ENCODE measurements at places on chromosomes 5 and 9.

DNA sequence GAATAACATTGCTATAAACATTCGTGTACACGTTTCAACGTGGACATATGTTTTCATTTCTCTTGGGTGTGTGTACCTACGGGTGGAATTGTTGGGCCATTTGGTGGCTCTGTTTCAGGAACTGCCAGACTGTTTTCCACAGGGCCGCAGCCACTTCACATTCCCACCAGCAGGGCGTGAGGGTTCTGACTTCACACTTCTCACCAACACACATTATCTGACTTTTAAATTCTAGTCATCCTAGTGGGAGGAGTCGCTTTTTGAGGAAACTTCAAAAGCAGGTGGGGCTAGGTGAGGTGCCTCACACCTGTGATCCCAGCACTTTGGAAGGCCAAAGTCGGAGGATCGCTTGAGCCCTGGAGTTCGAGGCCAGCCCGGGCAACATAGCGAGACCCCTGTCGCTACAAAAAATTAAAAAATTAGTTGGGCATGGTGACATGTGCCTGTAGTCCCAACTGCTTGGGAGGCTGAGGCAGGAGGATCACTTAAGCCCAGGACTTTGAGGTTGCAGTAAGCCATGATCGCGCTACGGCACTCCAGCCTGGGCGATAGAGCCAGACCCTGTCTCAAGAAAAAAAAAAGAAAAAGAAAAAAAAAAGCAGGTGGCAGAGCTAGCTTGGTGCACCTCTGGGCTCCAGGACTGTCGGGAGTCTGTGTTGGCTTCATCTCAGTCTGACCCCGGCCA lies 28.5 kb downstream of the TSPAN17 start:
- no peak for DNase-seq

- no peak for DNase-seq
These were observed 478.8 kb downstream of the CETN3 start for GRCh38 chr5:89930591-89931392.

- DNase-seq, result no peak
These were observed 23.6 kb downstream of the ATG10 start for GRCh38 chr5:81995407-81995806.

DNA sequence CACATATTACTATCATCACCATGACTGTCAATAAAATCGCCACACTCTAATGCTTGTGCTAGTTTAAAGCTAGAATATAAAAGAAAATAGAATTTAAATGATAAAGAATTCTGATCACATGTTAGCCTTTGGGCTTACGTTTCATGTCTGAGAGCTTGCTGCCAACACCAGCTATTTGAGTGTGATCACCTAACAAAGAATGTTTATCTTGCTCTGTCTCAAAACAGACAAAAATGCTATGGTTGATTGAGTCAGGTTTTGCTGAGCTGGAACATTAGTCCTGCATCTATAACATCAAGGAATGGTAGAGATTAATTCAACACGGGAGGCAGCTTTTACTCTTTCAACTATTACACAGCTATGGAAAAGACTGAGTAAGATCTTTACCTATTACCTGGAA lies 50.7 kb downstream of the MSX2 start:
- no peak for DNase-seq

- DNase-seq, result no peak
These were observed 211.2 kb downstream of the MEF2C start for GRCh38 chr5:88671505-88672499.

DNA sequence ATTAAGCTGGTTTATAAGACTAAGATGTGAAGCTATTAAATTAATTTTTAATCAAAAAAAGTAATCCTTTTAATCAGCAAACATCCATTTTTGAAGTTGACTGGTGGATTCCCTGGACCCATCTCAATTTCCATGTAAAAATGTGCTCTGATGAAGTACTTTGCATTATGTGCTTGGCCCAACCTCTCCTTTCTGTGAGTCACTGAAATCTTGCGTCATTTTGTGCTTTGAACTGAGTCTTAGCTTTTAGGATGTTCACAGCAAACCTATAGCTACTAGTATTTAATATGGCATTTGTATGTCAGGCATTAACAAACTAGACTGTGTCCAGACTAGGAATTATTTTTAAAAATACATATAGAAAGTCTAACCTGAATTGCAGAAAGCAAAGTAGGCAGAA lies 55.0 kb upstream of the CDH12 start:
- no peak for DNase-seq

- DNase-seq, result no peak
These were observed 42.7 kb downstream of the ASS1 start for GRCh38 chr9:130487500-130487899.

DNA sequence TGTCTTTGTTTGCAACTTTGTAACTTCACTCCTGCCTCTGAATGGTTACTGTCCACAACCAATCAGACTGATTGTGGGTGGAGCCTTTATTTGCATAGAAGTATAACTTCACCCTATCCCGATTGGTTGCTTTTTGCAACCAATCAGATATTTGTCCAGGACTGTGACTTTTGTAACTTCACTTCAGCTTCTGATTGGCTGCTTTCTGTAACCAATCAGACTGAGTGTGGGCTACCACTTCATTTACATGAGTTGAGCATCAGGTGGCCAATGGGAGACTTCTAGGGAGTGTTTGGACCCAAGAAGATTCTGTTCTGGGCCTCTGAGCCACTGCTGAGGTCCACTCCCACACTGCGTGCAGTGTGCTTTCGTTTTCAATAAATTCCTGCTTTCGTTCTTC lies 1810.7 kb upstream of the CDH6 start:
- DNase-seq, result no peak

- DNase-seq, result no peak
These were observed 405.6 kb downstream of the BRINP1 start for GRCh38 chr9:118963674-118964073.

DNA sequence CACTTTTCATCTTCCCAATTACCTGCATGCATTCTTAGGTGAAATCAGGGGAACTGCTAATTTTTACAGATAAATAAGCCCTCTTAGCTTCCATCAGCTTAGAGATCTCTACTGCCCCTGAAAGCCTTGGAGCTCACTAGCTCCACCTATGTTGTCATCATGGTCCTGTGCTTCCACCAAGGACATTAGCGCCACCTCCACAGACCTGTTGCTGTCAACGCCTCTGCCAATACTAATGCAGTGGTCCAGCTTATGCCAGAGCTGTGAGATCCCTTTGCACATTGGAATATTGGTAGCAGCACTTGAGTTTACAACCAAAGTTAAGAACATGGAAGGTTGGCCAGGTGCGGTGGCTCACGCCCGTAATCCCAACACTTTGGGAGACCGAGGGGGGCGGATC lies 7.7 kb upstream of the SHISAL2B start:
- no peak for DNase-seq

DNA sequence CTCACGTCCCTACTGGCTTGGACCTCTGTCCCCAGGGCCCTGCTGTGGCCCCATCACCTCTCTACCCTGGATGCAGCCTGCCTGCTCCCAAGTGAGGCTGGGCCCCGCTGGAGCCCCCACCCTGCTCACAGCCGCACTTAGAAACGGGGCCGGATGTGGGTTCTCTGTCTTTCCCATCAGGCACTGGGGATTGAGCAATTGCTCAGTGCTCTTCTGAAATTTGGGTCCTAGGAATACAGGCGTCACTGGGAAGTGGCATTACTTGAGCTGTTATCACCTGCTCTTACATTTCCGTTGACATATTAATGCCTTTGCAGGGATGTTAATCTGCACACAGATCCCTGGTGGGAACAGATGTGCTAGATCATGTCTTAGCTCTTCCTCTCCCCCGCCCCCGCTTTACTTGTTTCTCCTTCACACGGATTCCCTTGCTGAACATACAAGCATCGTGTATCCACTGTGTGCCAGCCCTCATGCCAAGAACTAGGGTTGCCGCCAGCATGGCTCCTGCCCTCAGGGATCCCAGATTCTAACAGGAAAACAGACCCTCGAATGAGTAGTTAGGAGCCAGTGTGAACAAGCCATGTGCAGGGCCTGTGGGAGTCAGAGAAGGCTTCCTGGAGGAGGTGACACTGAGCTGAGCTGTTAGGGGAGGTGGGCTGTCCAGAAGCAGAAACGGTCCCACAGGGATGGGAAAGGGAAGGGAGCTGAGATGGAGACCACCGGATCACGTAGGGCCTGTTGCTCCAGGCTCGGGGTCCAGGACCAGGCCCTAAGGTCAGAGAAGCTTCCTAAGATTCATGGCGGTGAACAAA lies 65.1 kb downstream of the NEK6 start:
- no peak for DNase-seq

GRCh38 chr9:128304971-128305288 lies 17.3 kb downstream of the TRUB2 start:
- DNase-seq, result no peak

DNA sequence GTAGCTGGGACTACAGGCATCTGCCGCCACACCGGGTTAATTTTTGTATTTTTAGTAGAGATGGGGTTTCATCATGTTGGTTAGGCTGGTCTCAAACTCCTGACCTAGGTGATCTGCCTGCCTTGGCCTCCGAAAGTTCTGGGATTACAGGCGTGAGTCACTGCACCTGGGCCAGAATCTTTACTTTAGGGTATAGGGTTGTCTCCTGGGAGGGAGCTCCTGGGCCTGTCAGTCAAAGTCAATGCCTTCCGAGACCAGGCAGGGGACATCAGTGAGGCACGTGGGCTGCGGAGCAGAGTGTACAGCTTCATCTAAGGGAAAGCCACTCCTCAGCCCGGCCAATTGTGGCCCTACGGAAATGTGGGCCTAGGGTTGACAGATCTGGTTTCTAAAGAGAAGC lies 108.6 kb downstream of the FGF18 start:
- DNase-seq, result no peak

All from GOT3 (cell line).